Breast epithelium (tissue), 4 donors: ENCODE measurements at places on chromosomes 13 and 19. TPM values are rescaled to one million over a fixed set of nuclear protein-coding genes. Genes with fewer than 3 reads are reported as not detected.
A peak's percentile ranks its signal among the peaks of the same experiment; 100 is the strongest.

DNA sequence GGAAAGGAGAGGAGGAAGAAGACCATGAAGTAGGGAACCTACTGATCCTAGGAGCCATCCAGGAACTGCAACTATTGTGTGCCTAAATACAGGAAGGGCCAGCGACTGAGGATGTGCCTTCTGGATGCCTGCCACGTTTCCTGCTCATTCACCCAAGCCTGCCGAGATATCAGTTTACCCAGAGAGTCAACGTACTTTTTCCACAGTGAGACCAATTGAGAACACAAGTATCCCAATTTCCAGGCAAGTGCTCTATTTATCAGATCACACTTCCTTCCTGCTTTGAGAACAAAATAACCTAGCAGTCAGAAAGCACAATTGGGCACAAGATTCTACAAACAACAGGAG lies 122.4 kb downstream of the AKAP11 start:
- no peak for DNase-seq

RASL11A gene
- total RNA-seq = 62.2 TPM

KLK11 gene
- total RNA-seq = 5.6 TPM

- no peak for DNase-seq
Observed at GRCh38 chr19:3980353-3981251, 4.7 kb downstream of the EEF2 start.

DNA sequence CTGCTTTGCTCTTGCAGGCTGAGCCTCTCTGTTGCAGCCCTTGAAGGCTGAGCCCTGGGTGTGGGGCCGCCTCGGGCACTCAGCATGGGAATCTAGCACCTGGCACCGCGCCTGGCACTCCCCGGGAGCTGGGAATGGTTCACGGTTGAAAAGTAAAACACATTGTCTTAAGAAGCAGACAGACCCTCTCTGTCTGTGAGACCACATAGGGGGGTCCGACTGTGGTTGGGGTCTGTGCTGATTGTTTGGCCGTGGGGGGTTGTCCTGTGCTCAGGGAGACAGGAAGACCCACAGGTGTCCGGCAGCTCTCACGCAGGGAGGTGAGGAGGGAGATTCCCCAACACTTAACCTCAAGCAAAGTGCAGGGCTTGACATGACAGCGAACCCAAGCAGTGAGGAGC lies 64.8 kb downstream of the SOX1 start:
- DNase-seq = peak; percentile 25

GRCh38 chr19:8097198-8097597 lies 44.6 kb downstream of the CCL25 start:
- DNase-seq = no peak

CEBPA gene
- total RNA-seq = 67.5 TPM

DNA sequence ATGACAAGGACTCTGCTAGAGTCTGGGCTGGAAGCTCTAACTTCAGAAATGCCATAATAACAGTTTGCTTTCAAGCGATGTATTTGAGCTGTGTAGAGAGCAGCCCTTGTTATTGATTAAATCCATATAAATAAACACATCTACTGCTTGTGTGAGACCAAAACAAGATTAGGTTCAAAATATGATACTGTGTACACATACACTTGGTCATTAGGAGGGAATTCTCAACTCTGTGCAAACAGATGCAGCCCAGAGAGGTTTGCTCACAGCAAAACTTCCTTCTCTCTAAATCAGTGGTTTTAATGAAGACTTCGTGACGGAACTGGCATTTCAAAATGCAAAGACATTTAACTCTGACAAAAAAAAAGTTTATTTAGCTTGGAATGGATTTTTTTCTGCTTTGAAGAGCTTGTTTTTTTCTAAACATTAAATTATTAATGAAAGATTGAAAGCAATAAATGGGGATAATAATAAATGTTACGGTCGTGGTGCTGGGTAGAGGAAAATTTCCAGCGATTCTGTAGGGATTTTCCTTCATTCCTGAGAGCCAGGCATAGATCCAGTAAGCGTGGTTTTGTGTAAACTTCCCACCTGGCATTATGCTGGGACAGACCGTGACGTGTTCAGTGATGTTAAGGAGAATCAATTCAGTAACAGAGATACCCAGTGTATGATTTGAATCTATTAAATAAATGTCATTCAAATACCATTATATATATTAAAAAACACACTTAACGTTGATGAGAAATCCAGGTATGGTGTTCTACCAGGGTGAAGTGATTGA lies 213.7 kb downstream of the TEX29 start:
- DNase-seq = no peak

GRCh38 chr13:37752146-37752545 lies 117.4 kb downstream of the TRPC4 start:
- DNase-seq = no peak

SMIM44 gene
- total RNA-seq = not detected

TLE6 gene
- total RNA-seq = 4.3 TPM

GEMIN7 gene
- 21.3 TPM for total RNA-seq

- no peak for DNase-seq
Observed at GRCh38 chr19:32289566-32290210, 55.7 kb upstream of the ZNF507 start.

TSSK6 gene
- 2.9 TPM for total RNA-seq

SOX1 gene
- not detected for total RNA-seq

ZNF888 gene
- total RNA-seq = 4.5 TPM

- no peak for DNase-seq
Observed at GRCh38 chr19:46591254-46591653, 9.9 kb upstream of the CALM3 start.

GRCh38 chr13:26540334-26540733 lies 17.1 kb upstream of the WASF3 start:
- DNase-seq = no peak

GRCh38 chr19:628168-628567 lies 5.2 kb downstream of the POLRMT start:
- no peak for DNase-seq

DNA sequence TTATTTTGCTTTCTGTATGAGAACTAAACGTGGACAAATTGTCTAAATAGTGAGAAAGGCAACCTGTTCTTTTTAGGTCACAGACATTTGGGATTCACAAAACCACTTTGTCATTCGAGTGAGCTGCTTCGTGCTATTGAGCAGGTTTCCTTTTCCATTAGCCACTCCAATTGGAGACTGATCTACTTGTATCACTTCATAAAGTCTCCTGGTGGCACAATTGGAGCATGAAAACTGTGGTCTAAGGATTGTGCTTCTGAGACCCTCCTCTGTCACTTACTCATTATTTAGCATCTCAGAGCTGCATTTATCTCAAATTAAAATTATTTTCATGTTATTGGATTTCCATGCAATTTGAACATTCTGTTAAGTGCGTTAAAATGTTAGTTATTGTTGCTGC lies 397.7 kb downstream of the TDRD3 start:
- no peak for DNase-seq

UBE2L5 gene
- total RNA-seq = not detected
